ENCODE measurements at places on chromosomes 7 and 10.

DNA sequence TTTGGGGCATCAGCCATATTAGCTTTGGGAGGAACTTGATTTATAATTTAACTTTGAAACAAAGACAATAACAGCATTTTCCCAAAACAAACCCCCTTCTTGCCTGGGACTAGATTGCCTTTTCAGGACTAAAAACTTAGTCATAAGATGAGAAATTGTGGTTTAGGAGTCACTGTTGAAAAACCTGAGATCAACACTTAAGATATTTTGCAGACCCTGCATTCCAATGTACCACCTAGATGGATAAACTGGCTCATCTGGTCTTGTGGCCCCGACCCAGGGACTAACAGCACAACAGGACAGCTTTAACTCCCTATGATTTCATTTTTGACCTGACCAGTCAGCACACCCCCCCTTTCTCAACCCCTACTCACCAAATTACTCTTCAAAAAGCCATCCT is 1165.4 kb downstream of the XPNPEP1 start:
- DNase-seq = no peak

DNA sequence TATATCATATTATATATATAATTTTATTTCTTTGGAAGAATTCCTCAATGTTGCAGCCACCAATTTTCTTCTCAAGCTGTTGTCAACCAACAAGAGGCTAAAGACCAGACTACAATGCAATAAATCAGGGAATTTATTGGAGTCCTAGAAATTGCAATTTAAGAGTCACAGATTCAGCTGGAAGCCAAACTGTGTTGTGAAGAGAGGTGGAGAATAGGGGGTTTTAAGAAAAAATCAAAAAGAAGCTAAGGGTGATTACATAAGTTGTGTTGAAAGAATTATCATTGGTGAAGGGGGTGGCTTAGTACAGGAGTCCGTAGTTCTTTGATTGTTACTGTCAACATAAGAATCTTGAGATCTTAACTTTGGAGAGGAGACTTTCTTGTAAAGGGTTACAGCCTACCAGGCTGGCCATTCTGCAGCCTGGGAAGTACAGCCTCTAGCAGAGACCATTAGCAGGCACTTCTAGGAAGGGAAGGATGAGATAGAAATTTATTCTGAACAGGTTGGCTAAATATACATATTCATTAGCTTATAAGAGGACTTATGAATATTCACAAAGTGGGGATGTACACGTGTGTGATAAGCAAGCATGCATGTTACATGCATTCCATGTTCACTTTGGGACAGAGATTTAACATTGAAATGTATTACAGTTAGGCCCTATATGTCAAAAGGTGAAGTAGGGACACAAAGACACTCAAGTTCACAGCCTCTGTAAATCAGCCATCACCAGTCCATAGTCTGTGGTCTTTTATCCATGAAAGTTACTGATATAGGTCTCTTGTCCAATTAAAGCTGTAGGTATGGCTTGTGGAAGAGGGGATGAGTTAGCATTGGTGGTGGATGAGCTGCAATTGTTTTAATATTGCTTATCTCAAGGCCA is 8.3 kb upstream of the TMEM168 start:
- DNase-seq = no peak

GRCh38 chr10:100347568-100348195 is 649 bp downstream of the SCD start:
- DNase-seq = no peak

DNA sequence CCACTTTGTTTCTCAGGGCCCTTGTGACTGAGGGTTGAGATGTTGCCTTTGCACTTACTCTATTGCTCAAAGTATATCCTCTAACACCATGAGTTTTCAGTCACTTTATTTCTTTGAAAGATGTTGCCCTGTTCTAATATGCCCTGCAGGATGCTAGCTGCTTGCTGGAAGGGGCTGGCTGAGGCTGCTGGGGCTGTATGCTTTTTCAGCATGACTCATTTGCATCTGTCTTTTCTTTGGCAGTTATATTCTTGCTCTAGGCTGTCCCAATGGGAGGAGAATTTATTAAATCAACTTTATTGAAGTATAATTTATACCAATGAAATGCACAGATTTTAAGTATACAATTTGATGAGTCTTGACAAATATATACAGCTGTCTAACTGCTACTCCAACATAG is 157.7 kb downstream of the PLPP4 start:
- DNase-seq = no peak

All from epithelial cell of esophagus (primary cell).